Peyer's patch (tissue), 4 donors: ENCODE measurements at places on chromosomes 6 and 20.

- DNase-seq, result no peak
Measured at GRCh38 chr6:112469306-112469705, 122.2 kb downstream of the RFPL4B start.

GRCh38 chr6:29926413-29927274 is 15.7 kb upstream of the HLA-A start:
- peak; percentile 89 for DNase-seq

- no peak for DNase-seq
Measured at GRCh38 chr20:48056218-48056617, 270.9 kb upstream of the SULF2 start.

DNA sequence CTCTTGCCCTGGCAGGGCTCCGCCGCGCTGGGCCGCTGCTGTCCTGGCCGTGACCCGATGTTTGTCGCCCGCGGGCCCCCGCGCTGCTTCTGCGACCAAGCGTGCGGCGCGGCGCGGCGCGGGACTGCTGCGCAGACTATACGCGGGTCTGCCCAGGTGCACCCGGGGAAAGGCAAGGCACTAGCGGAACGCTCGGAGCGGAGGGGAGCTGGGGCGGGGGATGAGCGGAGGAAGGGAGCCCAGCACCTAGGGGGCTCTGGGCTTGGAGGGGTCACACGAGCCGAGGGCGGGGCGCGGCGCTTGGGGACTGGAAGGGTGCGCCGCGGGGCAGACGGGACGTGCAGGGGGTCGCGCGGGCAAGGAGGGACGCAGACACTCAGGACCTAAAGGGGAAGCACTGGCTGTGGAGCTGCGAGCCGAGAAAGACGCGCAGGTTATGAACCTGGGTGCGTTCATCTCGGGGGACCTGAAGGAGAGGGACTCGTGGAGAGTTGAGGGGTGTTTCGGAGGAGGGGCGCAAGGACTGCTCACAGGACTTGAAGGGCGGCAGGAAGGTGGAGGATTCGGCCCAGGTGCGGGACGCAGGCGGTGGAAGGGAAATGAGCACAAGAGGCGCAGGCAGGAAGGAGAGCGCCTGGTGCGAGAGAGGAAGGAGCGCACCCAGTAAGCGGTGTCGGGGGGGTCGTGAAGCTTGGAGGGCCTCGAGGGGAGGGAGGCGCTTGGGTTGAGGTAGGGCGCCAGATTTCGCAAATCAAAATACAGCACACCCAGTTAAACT is 40.8 kb upstream of the ZNFX1 start:
- no peak for DNase-seq

- DNase-seq, result no peak
Measured at GRCh38 chr20:11895861-11896387, 21.8 kb upstream of the BTBD3 start.

DNA sequence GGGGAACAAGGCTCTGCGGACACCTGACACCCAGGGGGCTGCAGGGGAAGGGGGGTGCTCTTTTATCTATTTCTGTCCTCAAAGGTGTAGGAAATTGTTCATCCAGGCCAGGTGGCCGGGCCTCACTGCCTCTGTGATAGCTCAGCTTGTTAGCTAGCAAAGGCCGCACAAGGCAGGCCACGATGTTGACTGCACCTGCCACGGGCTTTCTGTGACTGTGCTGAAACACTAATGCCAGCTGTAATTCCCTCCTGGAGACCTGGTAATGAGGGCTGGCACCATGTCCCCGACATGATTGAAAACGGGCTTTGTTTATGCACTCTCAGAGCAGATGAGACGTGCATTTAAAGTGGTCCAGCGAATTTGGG is 61.4 kb upstream of the APCDD1L start:
- DNase-seq, result no peak

DNA sequence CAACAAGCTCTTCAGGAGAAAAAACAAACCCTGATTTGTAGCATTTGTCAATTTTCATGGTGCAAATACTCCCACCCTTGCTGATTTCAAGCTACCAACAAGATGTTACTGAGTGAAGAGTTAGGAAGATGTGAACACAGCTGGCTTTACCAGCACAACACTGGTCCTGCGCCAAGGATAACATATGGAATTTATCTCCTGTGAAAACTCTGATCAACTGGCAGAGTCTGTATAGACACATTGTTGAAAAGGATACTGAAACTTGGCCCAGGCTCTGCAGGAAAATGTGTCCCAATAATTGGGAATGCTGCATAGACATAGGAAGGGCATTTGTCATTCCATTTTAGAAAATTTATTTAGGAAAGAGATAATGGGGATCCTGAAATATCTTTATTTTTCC is 29.0 kb downstream of the OTOR start:
- DNase-seq, result no peak

DNA sequence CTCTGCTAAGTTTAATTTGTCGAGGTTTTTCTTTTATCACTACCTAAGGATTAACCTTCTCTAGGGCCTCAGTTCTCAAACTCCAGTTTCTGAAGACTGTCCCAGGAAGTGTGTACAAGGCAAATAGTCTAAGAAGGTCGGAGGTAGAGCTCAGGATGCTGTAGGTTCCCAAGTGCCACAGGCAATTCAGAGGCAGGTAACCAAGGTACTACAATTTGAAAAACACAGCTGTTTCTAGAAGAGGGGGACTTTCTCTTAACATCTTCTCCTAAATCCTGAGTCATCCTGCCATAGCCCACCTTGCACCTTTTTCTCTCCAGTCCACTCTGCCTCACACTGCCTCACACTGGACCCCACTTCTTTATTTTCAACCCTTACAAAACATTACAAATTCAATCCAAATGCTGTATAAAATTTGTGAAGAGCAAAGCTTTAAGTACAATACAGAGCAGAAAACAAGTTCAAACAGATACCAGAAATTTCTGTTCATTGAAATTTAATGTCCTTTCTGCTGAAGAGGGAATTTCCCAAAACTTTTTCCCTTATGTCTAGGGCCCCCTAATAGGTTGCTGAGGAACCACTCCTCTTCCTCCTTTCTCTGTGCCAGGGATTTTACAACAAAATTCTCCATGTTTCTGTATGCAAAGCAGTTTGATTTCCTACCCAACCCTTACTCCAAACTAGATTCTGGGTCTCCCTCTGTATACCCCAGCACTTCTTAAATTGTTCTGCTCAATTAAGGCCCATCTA is 43.0 kb downstream of the FRK start:
- no peak for DNase-seq

DNA sequence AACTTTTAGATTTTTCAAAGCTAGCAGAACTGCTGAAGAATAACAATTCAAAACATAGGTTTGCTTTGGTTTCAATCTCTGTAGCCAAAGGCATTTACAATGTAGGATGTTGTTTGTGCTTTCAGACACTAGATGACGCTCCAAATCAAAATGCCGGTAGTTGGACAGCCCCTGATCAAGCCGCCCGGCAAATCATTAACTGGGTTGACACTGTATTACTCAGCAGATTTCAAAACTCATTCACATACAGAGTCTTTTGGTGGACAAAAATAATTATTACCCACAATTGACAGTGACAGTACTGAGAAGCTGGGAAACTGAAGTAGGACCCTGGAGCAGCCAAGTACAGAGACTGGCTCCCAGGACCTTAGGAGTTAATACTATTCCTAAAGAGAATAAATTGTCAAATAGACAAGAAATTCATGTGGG is 21.3 kb upstream of the HFE start:
- peak; percentile 82 for DNase-seq

DNA sequence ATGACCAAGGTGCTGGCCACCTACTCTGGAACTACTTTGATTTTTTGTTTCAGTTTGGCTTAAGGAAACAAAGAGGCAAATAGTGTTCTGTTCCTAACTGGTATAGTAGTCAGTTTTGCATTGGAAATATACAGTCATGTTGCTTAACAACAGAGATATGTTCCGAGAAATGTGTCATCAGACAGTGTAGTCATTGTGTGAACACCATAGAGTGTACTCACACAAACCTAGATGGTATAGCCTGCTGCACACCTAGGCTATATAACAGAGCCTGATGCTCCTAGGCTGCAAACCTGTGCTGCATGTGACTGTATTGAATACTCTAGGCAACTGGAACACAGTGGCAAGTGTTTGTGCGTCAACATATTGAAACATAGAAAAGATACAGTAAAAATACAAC is 80.4 kb downstream of the ARID1B start:
- no peak for DNase-seq

DNA sequence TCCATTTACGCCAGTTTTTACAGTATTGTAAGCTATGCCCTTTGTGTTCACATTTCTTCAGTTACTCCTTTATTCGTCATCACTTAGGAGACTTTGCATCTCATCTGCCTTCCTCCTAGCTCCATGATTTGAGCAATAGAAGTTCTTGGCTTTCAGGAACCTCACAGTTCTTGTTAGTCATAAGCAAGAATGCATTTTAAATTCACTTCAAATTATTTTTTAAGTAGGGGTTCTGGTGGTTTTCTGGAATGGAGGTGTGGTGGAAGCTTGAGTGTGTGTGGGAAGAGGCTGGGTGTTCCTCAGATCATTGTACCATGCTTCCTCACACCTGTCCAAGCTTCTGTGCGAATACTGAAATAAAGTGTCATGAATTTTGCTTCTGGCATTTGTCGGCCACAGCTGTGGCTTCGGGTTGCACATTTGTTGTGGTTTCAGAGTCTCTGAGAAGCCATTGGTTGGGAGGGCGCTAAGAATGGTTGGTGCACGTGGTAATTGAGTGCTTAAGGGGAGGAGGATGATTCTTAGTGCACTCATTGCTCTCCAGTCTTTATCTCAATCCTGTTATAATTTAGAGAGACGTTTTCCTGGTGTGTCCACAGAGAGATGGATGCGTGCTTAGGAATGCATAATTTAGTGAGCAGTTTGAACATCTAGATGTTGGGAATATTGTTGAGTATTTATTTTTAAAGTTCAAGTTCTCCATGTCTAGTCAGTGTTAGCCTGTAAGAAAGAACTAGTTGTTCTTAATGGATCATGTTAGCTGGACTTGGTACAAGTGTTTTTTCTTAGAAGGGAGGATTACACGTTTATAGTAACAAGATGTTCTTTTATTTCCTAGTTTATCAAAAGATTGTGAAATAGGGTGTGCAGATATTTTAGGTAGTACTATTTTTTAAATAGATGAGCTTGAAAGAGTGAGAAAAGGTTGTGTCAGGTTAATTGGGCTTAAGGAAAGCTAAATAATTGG is 31.9 kb downstream of the FOXO3 start:
- no peak for DNase-seq

DNA sequence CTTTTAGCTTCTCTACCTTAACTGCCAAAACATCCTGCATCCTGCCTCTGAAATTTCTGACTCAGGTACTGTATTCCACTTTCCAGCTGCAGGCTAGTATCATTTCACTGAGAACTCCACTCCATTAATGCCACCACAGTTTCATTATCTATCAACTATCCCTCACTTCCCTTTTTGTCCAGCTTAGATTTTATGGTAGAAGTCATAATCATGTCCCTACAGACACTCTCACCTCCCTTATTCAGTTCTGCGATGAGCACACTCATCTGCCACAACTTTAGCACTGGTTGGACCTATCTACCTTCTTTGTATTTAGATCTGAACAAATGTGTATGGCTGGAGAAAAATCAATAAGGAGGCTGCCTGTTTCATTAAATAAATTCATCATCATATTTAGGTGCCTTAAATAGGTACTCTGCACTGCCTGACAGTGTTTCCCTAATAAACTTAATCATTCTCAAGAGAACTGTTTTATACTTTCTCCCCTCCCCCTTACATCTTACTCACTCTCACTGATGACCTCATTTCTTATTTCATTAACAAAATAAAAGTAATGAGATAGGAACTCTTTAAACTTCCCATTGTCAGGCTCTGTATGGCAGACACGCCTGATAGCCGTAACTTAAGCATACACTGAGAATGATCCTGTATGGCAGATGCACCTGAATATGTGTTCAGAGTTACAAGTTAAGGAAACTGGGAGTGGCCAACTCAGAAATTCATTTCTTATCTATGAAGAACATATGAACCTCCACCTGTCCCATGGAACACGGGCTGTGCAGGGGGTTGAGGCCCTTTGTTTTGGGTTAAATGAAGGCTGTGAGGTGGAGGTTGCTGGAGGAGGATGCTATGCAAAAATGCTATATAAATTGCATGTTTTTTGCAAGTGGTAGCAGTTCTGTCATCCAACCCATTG is 95.3 kb upstream of the MAN1A1 start:
- no peak for DNase-seq

DNA sequence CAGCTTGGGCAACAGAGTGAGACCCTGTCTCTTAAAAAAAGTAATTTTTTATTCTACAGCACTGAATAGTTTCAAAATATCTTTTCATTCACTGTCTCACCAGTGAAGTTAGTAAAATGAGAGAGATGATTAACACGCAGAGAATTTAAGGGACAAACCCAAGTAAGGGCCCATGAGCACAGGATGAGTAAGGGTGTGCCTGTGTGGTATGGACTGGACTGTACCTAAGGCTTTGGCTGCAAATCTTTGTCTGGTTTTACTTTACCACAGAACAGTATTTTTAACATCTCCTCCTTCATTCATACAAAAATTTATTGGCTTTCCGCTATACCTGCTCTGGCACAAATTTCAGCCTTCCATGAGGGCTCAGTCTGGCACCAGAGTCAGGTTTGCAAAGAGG is 433.3 kb downstream of the UTRN start:
- no peak for DNase-seq

DNA sequence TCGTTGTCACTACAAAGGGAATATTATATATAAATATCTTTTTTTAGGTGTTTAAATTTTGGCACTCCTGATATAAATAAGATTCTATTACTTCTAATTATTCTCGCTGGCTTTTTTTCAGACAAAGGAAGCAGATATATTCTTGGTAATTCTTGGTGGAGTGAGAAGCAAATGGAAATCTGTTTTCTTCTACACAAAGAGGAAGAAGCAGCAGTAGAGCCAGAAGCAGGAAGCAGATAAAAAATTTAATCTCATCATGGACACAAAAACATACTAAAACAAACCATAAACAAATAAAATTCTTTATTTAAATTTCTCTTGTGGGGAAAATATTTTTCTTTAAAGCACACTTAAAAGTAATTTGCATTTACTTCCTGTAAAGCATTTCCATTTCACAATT is 3.7 kb upstream of the KIAA0319 start:
- no peak for DNase-seq

DNA sequence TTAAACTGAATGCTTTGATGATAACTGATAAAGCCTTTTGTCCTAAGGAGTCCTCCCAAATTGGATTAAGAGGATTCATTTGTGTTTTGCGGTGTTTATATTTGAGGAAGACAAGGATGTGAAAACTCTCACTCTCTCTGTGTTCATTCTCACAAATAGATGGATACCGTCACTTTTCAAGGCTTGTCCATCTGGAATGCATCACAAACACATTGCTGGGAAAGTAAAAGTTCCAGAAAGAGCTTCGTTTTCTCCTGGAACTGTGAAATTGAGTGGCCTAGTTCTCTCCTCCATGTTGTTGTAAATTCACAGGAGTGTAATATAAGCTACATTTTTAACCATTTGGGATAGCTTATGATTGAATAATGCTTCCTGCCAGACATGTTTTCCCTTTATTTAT is 581.6 kb upstream of the FLRT3 start:
- DNase-seq, result no peak

DNA sequence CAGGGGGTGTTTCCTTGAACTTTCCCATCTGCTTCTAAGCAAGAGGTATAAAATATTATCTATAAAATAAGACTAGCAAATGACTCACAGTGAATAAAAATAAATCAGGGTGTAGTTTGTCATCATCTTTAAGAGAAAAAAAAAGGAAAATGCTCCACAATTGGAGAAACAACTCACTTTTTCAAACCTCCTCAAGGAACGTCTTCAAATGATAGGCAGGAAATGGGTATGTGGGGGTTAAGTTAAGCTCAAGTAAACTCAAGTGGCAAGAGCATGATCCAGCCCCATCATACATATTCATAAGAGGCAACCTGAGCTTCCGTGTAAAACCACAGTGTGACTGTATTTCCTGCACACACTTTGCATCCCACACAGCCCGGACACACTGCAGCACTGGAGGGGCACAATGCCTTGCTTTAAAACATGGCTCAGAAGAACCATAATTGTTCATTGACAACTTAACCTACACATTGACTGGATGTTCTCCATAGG is 58.5 kb upstream of the CEP85L start:
- DNase-seq, result peak; percentile 84
